Panc1 (cell line): ENCODE measurements at places on chromosomes 6 and 20. TPM values are rescaled to one million over a fixed set of nuclear protein-coding genes. Genes with fewer than 3 reads are reported as not detected.

GRCh38 chr6:126245077-126245476, 94.8 kb upstream of the CENPW start:
- no peak overlapping the region for H3K27ac ChIP-seq
- no peaks in the 10 kb centered on the region for H3K36me3 ChIP-seq
- no peak overlapping the region for H3K4me3 ChIP-seq
- H3K4me1 ChIP-seq = no peaks in the 10 kb centered on the region

The PSMB9 gene
- total RNA-seq = 41.5 TPM

The PAX1 gene
- not detected for total RNA-seq

- H3K27ac ChIP-seq = no peak overlapping the region
- 0 out of 2 replicates have a peak, but pooled peaks cover 4% of the 10 kb centered on the region for H3K4me1 ChIP-seq
- DNase-seq = no peak
- H3K27me3 ChIP-seq = no peaks in the 10 kb centered on the region
Observed at GRCh38 chr20:46000262-46000996, 8.3 kb upstream of the MMP9 start.

The PDYN gene
- total RNA-seq = not detected

DNA sequence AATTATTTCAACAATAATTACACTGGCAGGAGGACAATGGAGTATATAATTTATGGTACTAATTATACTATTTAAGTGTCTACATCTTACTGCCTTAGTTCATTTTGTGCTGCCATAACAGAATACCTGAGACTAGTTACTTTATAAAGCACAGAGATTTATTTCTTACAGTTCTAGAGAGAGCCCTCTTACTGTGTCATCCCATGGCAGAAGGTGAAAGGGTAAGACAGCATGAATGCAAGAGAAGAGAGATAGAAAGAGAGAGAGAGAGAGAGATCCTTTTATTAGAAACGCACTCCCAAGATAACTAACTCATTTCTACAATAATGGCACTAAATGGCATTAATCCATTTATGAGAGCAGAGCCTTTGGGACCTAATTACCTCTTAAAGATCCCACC, 314.7 kb downstream of the EPM2A start:
- H3K4me3 ChIP-seq = no peak overlapping the region
- no peaks in the 10 kb centered on the region; the same call in 1 of the 2 replicates for H3K36me3 ChIP-seq
- H3K4me1 ChIP-seq = no peaks in the 10 kb centered on the region
- no peaks in the 10 kb centered on the region for H3K27me3 ChIP-seq
